ENCODE measurements at places on chromosomes 4 and X.
A peak's percentile ranks its signal among the peaks of the same experiment; 100 is the strongest.

GRCh38 chr4:184439856-184440594 lies 34.3 kb downstream of the IRF2 start:
- no peak for DNase-seq

DNA sequence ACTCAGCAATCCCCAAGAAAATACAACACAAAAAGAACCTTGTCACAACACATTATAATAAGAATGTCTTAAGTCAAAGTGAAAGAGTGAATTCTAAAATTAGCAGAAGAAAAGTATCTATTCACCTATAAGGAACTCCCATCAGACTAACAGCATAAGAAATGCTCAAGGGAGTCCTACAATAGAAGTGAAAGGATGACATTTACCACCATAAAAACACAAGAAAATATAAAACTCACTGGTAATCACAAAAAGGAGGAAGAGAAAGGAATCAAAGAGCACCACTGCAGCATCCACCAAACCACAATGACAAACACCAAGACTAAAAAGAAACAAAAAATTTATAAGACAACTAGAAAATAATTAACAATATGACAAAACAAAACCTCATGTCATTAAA lies 257.0 kb upstream of the AGTR2 start:
- DNase-seq, result no peak

DNA sequence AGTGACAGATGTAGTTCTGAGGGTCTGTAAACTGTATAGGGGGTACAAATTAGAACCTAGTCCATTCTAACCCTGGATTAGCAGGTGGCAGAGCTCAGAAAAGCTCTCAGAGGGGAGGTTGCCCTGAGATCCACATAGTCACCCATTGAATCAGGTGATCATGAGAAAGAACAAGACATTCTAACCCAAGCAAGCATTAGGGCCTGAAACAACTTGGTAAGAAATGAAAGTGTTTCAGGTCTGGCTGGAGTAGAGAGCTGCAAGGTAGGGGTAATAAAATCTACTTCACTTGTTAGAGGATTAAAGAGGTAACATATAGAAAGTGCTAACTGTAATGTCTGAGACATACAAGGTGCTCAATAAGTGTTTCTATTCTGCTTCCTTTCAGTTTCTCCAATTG lies 8.8 kb upstream of the BMP2K start:
- DNase-seq, result no peak

DNA sequence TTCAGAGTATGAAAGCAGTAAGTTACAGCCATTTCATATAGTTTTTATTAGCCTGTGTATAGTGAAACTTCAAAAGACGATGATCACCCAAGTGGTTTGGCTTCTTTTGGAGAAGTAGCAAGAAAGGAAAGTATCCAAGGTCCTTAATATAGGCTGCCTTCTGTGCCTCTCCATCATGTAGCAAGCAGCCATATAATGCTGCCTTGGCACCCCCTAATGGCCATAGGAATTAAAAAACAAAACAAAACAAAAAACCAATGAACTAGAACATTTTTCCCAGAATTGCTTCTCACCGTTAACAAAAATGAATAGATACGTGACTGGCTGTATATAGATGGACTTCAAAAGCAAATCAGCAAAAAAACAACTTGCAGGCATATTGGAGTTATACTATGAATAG lies 18.9 kb downstream of the LAMP2 start:
- no peak for DNase-seq

GRCh38 chr4:153466081-153466948 lies at the start of gene TMEM131L:
TMEM131L (plus strand) TSS chr4:153466360; CDS start chr4:153466398, 38 bp downstream.
- DNase-seq, result no peak

GRCh38 chr4:170391066-170391740 lies 301.4 kb upstream of the AADAT start:
- DNase-seq, result peak; percentile 52

DNA sequence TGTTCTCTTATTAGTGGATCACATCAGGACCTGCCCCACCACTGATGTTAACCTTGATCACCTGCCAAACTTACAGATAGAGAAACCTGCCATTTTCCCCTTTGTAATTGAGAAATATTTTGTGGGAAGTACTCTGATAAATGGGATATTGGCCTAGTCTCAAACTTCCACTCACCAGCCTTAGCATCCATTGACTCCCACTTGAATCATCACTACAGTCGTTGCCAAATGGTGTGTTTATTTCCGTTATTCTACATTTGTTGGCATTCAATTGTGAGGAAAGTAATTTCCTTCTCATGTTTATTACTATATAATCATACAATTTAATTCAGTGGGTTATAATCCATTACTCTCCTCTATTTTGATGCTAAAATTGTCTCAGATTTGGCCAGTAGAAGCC lies 156.4 kb upstream of the CXCL13 start:
- no peak for DNase-seq

- DNase-seq, result no peak
These were observed 11.7 kb downstream of the UGT2B4 start for GRCh38 chr4:69484011-69484410.

- no peak for DNase-seq
These were observed 40.1 kb downstream of the OFD1 start for GRCh38 chrX:13774696-13775095.

DNA sequence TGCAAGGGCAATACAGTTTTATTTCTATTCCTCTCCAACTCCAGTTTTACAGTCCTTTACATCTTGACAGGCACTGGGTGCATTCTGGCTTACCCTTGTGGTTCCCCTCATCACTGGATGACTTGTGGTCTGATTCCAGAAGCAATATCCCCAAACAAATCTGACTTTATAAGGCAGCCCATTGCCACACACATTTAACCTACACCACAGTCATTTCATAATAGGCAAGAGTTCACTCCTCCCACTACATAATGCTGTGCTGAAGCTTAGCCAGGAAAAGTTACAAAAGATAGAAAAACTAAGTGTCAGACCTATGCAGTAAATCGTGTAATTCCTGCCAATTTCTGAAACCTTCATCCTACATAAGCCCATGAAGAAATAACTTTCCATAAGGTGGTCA lies 82.9 kb upstream of the MID1IP1 start:
- no peak for DNase-seq

DNA sequence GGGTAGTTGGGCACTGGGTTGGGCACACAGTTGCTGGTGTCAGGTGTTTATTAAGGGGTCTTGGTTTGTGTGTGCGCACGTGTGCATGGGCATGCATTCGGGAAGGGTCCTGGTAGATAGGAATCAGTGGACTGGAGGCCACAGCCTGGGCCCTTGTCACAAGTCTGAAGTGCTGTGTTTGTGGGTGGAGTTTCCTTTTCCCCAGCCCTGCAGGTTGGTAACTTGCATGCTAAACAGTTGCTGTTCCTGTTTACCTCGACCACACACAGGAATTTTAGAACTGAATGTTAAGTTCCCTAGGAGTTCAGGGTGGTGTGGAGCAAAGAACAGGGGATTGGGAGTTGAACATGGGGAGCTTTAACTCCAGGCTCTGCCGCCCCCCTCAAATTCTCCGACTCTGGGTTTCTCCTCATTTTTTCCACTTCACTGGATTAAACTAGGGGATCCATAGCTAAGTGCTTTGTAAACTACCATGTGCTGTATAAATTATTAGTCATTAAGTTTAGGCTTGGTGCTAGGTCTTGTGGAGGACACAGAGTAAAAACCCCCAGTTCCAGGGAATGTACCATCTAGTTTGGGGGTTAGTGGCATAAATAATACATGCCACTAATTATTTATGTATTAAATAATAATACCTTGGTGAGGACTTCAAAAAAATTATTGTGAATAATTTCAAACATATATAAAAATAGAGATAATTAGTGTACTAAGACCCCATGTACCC lies 49.0 kb downstream of the STARD8 start:
- DNase-seq, result no peak
